ENCODE measurements at places on chromosomes 7 and 10.

- no peak for DNase-seq
These were observed 100.1 kb downstream of the STK31 start for GRCh38 chr7:23810099-23810498.

DNA sequence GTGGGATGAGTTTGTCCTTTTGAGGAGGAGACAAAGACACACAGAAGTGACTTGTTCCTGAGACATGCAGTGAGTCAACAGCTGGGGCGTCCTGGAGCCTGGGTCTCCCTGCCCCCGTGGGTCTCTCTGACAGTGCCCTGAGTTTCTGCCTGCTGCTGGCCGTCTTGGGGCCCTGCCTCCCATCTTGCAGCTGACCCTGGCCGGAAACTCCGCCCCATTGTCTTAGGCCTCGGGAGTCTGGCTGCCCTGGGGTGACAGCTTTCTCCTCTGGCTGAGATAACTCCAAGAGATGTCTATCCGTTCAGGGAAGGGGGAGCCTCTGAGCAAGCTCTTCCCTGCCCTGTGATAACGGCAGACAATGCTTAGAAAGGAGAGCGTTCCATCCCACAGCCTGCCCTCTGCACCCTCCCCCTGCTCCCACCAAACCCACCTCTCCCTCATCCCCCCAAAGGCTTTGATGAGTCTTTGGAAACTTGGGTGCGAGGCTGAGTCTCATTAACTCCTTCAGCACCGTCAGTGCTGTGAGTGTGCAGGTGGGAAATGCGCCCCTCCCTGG, 69.5 kb upstream of the PODXL start:
- no peak for DNase-seq

GRCh38 chr10:78784546-78784945, 284.2 kb upstream of the ZMIZ1 start:
- DNase-seq, result no peak

- DNase-seq, result no peak
These were observed 61.9 kb downstream of the SYPL1 start for GRCh38 chr7:106050002-106050745.

- no peak for DNase-seq
These were observed 54.0 kb upstream of the LRRC18 start for GRCh38 chr10:48993627-48994026.

GRCh38 chr7:107643407-107643806, 17.2 kb upstream of the SLC26A4 start:
- no peak for DNase-seq

DNA sequence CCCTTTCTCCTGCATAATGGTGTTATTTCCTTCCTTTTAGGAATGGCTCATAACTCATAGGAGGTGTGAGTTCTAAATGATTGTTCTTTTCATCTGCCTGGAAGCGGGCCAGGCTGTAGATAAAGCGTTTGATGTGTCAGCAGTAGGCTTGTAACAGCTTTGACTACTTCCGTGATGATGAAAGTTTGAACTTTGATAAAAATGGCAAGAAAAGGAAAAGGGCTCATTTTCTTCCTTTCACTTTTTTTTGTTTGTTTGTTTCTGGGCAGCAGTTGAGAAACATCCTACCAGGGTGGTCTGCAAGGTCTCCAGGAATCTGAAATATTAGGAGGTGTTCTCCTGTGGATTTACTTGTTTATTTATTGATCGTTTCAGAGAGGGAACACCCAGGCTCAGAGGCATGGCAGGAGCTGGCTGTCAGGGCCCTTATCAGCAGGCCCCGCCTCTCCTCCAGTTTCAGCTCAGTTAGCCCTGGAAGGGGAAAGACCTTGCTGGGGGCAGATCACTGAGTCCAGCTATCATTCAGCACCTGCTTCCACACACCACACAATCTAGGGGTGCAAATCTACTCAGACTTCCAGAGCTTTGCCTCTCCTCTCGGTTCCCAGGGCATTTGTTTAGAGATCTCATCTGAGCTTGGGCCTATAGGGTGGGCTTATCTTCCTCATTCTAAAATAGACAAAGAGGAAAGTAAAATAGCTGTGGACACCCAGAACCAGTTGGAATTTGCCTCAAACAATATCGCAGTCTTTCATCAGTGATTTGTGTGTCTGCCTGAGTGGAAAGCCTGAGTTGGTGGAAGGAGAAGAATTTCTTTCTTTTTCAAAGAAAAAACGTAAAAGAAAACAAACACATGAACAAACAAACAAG, 130.9 kb downstream of the BMPER start:
- DNase-seq, result no peak

GRCh38 chr10:130193033-130193432, 56.8 kb downstream of the GLRX3 start:
- no peak for DNase-seq

DNA sequence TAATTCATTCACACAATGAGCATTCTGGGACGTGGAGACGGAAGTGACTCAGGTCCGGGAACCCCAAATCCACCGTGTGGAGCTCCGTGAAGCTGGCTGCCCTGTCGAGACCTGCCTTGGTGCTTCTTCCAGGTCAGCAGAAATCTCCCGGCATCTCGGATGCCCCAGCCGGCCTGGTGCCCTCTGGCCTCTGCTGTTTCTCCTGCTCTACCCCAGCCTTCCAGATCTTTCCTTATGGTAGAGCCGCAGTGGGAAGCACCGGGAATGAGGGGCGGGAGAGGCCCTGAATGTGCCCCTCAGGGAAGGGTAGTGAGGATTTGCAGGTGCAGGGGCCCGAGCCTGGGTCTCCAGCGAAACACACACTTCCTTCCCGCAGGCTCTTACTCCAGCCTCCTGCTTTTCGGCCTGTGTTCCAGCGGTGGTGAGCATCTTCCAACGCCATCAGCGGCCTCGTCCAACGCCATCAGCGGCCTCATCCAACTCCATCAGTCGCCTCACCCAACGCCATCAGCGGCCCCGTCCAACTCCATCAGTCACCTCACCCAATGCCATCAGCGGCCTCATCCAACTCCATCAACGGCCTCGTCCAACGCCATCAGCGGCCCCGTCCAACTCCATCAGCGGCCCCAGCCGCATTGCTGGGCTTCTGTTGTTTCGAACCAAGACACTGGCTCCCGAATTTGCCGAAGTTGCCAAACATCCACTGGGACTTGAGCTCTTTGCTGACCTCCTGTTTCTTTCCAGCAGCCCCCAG, 57.1 kb upstream of the PDGFA start:
- DNase-seq, result no peak

DNA sequence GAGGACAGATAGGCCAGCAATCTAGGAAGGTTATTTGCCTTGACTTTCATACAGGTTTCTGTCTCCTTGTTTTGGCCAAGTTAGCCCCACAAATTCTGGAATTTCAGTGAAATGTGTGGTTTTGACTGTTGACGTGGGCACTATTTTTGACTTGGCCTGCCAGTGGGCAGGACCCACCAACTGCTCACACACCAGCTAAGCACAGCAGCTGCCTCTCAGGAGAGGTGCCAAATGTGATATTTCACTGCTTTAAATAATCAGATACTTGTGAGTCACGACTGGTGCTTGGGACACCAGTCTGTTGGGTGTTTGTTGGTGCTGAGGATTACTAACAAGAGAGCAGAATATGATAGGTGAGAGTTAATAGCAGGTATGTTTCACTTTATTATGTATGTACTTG, 409.7 kb upstream of the MTPN start:
- no peak for DNase-seq

GRCh38 chr10:93376372-93377293, 105.5 kb downstream of the MYOF start:
- DNase-seq, result peak; percentile 81

- DNase-seq, result no peak
These were observed 29.3 kb downstream of the TNS3 start for GRCh38 chr7:47552621-47553020.

- DNase-seq, result no peak
These were observed 217.7 kb downstream of the PRKG1 start for GRCh38 chr10:51291961-51292360.

DNA sequence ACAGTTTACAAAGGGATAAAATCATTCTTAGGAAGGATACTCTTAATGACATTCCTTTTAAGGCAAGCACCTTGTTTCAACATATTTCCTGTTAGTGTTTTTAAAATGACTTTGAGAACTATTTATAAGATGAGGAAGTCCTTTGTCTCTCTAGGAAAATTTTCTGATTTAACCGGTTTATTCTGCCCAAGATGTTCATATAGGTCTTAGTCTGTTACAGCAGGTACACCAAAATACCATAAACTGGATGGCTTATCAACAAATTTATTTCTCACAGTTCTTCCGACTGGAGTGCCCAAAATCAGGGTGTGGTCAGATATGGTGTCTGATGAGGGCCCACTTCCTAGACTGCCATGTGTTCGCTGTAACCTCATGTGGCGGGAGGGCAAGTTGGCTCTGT, 77.9 kb downstream of the GSAP start:
- no peak for DNase-seq

DNA sequence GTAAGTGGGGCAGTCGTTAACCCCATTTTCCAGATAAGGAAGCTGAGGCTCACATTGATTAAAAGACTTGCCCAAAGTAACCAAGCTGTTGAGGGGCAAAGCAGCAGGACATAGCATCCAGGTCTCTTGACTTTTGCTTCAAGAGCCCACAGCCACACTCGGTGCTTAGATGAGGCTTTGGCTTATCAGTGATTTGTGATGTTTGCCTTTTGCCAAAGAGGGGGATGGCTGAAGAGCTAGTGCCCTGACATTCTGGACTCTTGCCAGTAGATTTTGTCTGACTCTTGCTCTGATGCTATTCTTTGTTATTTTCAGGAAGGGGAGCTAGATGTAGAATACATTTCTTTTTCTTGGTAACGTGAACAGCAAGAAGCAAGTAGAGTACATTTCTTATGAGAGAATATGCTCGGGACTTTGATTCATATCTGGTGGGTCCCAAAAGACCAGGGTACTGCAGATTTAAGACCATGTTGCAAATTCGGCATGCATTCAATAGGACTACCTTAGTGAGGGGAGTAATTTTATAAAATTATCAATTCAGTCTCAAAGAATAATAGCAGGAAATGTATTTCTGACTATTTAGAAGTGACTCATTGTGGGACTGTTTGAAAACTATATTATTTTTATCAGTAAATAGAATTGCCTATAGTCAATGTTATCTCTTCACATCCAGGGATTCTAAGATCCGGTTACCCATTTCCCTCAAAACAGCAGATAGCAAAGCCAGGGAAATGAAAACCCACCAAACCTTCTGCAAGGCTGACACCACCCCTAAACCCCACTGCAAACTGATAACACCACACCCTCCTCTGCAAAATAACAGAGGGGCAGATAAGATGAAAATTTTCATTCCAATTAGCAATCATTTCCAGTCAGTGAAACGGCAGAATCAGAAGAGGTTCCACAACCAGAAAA, 180.0 kb upstream of the BMPER start:
- DNase-seq, result no peak

DNA sequence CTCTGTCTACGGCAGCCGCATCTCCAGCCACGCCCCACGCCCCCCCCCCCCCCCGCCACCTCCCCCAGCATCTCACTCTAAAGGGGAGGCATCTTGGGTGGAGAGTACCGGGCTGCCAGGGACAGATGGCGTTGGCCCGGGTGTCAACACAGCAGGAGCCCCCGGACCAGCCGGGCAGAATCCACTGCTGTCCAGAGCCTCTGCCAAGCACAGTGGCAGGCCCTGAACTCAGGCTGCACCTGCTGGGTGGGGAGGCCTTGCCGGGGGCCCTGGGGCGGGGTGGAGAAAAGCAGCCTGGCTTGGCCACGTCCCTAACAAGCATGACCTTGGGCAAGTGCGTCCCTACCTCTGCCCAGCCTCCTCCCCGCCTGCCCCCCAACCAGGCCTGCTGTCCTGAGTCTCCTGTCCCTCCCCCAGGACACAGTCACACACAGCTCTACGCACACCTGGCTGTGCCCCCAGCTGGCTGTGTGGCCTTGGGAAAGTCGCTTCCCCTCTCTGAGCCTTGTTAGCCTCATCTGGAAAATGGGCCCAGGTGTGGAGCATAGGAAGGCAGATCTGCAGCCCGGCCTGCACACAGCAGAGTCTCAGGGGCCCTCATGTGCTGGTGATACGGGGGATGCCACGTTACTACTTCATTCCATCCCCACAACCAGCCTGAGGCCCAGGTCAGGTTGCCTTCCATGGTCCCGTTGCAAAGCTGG, 45.2 kb downstream of the MICALL2 start:
- DNase-seq, result no peak

GRCh38 chr10:71222601-71223346, 10.4 kb downstream of the UNC5B start:
- DNase-seq, result no peak

DNA sequence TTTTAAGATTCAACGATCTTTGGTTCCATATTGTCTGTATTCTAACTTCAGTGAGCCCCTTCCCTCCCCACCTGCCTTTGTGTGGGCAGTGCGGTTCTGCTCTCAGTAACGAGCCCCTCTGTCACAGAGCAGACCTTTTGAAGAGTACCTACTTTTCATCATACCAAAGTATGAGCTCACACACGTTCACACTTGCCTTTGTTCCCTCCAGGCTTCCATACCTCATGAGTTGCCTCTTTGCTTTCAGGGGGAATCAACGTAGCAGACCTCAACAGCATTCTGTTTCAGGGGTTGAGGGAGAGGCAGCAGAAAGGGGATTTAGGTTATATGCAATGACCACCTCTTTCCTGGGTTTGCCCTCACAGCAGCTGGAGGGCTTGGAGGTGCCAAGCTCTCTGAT, 211.4 kb upstream of the MDFIC start:
- no peak for DNase-seq

- DNase-seq, result peak; percentile 10
These were observed 21.4 kb downstream of the SLF2 start for GRCh38 chr10:100934084-100934659.

GRCh38 chr7:2922866-2923265, 78.8 kb upstream of the GNA12 start:
- no peak for DNase-seq

GRCh38 chr10:114511881-114512280, 107.6 kb upstream of the AFAP1L2 start:
- no peak for DNase-seq

GRCh38 chr7:90560730-90561129, 35.4 kb upstream of the CDK14 start:
- DNase-seq, result no peak

GRCh38 chr7:44767912-44768627, 19.4 kb downstream of the ZMIZ2 start:
- DNase-seq, result peak; percentile 54

DNA sequence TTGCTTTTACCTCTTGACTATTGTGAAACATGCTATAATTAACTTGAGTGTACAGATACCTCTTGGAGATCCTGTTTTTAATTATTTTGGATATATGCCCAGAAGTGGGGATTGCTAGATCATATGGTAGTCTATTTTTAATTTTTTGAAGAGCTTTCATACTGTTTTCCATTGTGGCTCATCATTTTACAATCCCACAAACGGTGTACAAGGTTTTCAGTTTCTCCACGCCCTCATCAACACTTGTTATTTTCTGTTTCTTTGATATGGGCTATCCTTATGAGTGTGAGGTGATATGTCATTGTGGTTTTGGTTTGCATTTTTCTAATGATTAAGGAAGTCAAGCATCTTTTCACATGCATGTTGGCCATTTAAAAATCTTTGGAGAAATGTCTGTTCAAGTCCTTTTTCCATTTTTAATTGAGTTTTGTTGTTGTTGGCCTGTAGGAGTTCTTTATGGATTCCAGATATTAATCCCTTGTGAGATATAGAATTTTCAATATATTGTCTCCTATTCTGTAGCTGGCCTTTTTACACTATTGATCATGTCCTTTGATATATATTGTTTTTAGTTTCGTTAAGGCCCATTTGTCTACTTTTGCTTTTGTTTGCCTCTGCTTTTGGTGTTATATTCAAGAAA, 7.5 kb downstream of the AGK start:
- peak; percentile 52 for DNase-seq

- DNase-seq, result no peak
These were observed 79.3 kb downstream of the OAT start for GRCh38 chr10:124339119-124340032.

Data from CD4-positive, alpha-beta T cell treated with Interleukin-2 at 100 ng/mL for 4 hours (primary cell).